ENCODE measurements at places on chromosomes 1 and 21.
A peak's percentile ranks its signal among the peaks of the same experiment; 100 is the strongest.

GRCh38 chr1:220879076-220879508 lies at the start of gene HLX:
HLX (plus strand) TSS chr1:220879443; CDS start chr1:220879858, 415 bp downstream.
- DNase-seq, result peak; percentile 23

DNA sequence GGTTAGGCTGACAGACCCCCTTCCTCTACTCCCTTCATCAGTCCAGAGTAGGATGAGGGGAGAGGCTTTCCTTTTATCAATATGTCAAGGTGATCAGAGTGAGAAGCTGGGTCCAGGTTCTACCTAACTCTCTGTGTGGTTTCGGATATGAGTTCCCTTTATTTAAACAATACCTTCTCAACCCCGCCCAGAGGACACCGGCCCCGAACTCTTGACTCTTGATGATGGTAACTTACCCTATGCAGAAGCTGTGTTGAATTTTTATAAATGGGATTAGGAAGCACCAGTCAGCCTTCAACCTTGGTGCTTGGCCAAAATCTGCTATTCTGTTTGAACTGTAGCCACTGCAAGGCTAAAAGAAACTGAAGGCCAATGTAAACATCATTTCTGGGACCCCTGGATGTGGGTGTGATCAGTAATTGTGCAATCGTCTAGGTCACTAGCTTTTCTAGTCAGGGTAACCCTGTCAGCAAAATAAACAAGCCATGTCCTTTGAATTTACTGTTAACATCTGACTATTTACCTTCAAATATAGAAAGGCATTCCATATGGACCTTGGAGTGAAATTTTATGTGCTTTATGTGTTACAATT lies 398.3 kb downstream of the SEC16B start:
- DNase-seq, result no peak

GRCh38 chr1:76186554-76187170 lies 112.1 kb downstream of the ST6GALNAC3 start:
- no peak for DNase-seq

DNA sequence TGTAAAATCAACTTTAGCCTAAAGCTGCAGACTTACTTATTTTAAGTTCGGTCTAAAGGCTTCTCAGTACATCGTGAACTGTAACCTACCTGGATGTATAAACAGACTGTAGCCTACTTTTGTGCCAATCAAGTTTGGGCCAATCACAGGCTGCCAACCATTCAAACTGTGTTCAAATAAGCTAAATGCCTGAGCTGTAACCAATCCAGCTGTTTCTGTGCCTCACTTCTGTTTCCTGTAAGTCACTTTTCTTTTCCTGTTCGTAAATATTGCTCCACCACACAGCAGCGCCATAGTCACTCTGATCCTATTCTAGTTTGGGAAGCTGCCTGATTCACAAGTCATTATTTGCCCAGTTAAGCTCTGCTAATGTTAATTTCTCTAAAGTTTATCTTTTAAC lies 37.5 kb upstream of the SLAMF9 start:
- DNase-seq, result peak; percentile 6

DNA sequence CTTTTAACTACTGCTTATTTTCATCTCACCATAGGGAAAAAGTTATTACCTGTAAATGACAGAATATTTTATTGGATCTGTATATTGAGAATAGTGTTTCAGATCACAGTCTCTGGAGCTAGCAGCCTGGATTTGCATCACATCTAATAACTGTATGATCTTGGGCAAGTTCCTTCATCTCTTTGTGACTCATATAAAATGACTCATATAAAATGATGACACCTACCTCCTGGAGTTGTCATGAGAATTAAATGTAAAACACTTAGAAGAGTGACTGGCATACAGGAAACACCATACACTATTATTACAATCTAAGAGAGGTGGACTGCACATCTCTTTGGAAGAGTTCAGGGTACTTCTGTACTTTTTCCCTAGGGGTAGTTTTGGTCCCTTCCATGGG lies 421.3 kb downstream of the NEGR1 start:
- no peak for DNase-seq

DNA sequence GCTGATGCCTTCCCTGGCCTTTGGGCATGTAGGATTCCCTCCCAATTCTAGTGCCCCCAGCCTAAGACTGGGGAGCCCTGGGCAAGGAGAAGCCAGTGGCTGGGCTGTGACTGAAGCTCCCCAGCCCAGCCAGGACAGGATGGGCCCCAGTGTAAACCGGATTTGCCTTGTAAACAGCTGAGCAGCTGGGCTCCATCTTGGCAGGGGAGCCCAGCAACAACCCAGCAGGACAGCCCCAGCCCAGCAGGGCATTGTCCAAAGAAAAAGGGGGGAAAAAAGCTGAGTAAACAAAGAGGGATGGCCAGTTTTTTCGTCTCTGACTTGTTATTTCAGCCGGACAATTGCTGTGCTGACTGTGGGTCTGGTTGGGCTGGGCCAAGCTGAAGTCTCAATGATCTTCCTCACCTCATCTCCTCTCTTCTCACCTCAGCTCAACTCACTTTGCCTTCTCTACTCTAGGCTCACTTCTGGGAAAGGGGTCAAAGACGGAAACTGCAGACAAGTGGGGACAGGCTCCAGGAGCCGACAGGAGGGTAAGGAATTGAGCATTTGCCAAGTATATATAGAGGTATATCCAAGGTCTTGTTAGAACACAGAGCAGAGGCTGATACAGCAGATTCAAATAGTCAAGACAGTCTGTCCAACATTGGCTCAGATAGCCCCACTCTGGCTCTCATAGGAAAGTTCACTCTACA lies 97.7 kb downstream of the TMEM53 start:
- DNase-seq, result no peak
